Naive thymus-derived CD4-positive, alpha-beta T cell (primary cell): ENCODE measurements at places on chromosomes 3 and 15. TPM values are rescaled to one million over a fixed set of nuclear protein-coding genes. Genes with fewer than 3 reads are reported as not detected.

DNA sequence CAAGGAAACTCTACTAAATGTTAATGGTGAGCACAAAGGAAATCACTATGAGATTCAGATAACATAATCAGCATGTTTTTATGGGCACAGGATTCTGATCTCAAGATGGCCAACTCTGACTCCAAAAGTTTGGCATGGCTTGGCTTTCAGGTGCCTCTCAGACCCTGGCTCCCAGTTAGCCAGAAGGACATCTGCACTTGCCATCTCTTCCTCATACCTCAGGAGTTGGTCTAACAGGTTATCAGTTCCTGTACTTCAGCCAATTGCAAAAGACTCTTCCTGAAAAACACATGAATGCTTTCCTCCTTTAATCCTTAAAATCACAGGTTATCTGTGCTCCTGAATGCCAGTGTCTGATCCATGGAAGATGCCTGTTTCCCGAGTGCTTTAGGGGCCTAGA, 25.0 kb downstream of the TMPRSS7 start:
- DNase-seq: no peak

MOBP gene
- polyA plus RNA-seq: not detected

DNA sequence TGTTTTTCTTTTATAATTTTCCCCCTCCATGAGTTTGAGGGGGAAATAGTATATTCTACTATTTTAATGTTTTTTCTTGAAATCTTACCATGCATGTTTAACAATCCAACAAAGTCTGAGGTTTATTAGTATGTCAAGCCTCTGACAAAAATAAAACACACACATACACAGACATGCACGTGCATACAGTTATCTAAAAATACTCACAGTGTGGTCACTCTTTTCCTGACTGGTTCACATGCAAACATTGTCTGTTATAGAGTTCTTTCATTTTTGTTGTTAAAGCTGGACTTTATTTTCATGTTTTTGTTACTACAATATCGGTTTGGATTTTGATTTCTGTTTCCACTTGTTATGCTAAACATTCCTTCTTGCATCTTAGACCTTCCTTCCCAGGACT, 236.6 kb downstream of the MFSD1 start:
- DNase-seq: no peak

DNA sequence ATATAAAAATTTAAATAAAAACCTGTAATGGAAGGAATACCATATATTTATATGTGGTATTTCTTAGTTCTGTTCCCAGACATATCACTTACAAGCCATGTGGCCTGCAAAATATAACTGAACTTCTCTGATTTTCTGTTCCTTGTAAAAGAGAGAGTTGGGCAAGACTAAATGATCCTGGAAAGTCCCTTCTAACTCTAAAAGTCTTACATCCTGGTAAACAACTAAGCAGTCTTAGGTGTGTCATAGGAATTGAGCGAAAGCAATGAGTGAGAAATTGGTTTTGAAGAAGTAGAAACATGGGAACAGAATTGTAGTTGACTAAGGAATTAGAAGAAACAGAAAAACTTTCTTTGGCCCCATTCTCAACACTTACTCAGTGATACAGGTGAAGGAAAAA, 25.3 kb upstream of the IL20RB start:
- DNase-seq: no peak

SLC22A14 gene
- polyA plus RNA-seq: not detected

SLCO3A1 gene
- polyA plus RNA-seq: 24.3 TPM

DNA sequence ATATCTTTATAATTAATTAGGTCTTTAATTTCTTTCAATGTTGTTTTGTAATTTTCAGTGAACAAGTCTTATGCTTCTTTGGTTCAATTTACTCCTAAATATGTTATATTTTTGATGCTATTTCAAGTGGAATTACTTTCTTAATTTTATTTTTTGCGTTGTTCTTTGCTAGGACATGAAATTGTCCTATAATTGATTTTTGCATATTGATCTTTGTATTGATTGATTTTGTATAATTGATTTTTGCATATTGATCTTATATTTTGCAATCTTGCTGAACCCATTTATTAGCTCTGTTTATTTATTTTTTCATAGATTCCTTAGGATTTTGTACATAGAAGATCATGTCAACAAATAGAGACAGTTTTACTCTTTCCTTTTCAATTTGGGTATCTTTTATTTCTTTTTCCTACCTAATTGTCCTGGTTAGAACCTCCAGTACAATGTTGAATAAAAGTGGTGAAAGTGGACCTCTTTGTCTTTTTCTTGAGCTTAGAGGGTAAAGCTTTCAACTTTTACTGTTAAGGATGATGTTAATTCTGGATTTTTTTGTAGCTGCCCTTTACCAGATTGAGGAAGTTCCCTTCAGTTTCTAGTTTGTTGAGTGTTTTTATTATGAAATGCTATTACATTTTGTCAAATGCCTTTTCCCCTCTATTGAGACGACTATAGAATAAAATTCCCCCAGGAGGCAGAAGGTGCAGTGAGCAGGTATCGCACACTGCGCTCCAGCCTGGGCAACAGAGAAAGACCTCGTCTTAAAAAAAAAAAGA, 36.8 kb upstream of the CCDC50 start:
- no peak for DNase-seq

- no peak for DNase-seq
Observed at GRCh38 chr3:12138044-12138443, 20.7 kb downstream of the TIMP4 start.

RGMA gene
- not detected for polyA plus RNA-seq

DNA sequence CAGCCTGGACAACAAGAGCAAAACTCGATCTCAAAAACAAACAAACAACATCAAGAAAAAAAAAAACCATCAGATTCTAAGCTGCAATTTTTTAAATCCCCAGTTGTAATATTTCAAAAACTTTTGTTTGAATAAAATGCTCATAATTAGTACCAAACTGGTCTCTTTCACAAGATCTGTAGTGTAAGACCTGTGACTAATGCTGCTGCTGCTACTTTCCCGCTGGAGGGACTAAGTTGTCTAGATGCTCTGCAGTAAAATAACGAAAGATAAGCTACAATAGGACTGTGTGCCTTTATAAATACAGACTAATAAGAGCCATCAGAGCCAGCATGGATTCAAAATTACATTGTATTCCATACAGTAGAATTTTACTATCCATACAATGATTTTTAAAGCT, 45.4 kb downstream of the TM4SF4 start:
- DNase-seq: no peak

DAPK2 gene
- not detected for polyA plus RNA-seq

UNC45A gene
- polyA plus RNA-seq: 75.1 TPM

- DNase-seq: no peak
Observed at GRCh38 chr3:172562871-172563865, 39.9 kb upstream of the TNFSF10 start.

RHCG gene
- not detected for polyA plus RNA-seq

DNA sequence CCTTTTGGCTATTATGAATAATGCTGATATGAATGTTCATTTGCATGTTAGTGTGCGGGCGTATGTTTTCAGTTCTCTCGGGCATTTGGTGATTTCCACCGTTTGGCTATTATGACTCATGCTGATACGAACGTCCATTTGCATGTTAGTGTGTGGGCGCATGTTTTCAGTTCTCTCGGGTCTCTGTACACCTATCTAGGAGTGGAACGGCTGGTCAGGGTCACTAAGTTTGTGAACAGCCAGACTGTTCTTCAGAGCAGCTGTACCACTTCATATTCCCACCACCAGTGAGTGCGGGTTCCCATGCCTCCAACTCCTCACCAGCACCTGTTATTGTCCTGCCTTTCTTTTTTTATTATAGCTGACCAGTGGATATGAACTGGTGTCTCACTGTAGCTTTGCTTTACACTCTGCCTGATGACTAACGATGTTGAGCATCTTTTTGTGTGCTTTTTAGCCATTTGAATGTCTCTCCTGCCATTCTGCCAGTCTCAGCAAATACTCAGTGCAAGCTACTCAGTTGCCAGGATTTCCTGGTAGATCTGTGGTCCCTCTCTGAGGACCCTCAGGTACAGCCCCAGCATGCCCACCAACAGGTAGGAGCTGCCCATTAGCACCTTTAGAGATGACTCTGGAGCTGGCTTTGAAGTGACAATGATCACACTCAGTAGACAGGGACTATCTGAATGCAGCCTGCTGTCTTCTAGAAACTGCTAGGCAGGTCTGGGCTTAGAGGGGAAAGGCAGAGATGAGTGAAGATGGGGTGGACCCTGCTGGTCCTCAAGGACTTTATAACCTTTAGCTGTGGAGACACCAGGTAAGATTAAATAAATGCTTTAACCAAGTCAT, 141.1 kb downstream of the XXYLT1 start:
- DNase-seq: peak; percentile 43

DNA sequence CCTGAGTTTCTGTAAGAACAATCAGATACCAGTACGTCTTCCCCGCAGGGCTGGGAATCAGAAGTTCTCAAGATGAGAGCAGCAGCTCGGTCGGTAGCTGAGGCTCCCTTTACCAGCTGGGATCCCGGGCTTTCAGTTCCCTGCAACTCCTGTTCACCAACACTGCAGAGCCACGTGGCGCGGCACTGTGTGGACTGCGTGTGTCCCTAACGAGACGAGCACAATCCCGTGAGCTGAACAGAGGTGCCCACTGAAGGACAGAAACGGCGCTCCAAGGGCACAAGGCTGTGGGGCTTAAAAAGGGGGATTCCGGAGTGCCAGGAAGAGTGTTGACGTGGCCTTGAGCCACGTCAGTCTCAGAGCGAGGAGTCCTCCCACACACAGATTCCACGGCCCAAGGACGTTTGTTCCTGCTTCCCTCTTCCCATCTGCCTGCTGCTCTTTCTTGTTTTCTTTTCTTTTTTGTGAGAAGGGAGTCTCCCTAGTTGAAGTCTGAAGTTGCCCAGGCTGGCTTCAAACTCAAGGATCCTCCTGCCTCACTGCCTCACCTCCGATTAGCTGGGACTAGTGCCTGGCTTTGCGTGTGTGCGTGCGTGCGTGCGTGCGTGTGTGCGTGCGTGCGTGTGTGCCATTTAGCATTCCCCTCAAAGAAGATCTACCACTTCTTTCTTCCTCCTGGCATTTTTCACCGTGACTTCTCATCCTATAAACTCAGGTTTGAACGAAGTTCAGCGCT, 37.1 kb upstream of the RPL35A start:
- DNase-seq: no peak

GRCh38 chr3:180375831-180376230, 226.1 kb upstream of the TTC14 start:
- no peak for DNase-seq

ZNF860 gene
- not detected for polyA plus RNA-seq

DNA sequence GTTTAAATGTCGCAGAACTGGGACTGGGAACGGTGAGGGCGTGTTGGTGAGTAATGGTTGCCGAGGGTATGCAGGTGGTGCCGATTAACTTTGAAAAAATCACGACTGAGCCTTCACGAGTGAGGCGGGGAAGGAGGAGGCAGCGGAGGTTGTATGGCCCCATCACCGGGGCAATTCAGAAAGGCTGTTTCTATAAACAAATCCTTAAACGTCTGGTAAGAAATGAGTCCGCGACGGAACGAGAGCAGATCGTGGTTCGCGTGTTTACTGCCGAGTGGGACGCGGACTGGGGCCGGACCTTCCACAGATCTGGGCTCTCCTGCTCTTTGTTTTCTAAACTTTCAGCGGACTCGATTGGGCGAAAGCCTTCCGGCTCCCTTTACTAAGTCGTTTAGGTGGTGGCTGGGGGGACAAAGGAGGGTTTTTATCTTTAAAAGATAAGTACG, 2.7 kb downstream of the IGF1R start:
- DNase-seq: peak; percentile 67

DNA sequence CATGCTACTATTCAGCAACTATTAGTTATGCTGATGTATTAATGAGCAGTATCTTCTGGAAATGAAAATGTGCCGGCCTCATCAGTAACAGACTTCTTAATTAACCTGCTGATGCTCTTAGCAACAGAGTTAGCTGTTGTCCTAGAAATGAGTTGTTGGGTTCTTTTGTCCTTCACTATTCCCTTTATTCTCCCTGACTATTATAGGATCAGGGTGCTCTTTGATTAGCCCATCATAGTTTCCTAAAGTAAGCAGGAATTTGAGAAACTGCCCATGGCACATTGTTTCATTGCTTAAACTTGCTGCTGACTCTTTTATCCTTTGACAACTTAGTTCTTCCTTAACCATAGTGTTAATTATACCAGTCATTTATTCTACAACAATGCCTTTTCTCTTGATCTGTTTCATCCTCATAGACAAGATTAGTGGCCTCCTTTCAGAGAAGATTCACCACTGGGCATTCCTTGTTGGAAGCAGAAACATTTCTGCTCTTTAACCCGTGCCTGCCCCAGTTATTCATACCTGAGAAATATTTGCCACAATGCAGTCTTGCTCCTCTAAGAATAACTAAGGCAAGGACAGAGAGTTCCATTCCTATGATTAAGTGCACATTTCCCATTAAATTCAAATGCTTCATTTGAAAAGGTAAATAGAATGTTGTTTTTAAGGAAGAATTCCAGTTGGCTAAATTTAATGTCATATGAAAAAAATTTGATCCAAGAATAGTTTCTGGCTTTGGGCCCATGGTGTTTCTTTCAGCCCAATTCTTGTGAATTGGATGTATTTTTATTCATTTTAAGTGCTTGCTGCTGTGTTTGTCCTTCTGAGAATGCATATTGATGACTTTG, 573.3 kb upstream of the TBL1XR1 start:
- no peak for DNase-seq

- no peak for DNase-seq
Observed at GRCh38 chr3:14523792-14524191, 16.4 kb downstream of the GRIP2 start.

- DNase-seq: no peak
Observed at GRCh38 chr3:190132371-190132770, 11.7 kb upstream of the P3H2 start.

LRRK1 gene
- not detected for polyA plus RNA-seq

LARP6 gene
- 0.10 TPM for polyA plus RNA-seq

MYO1E gene
- polyA plus RNA-seq: not detected

- no peak for DNase-seq
Observed at GRCh38 chr3:184949251-184949965, 137.4 kb downstream of the VPS8 start.

GPR15 gene
- polyA plus RNA-seq: 0.79 TPM

DNA sequence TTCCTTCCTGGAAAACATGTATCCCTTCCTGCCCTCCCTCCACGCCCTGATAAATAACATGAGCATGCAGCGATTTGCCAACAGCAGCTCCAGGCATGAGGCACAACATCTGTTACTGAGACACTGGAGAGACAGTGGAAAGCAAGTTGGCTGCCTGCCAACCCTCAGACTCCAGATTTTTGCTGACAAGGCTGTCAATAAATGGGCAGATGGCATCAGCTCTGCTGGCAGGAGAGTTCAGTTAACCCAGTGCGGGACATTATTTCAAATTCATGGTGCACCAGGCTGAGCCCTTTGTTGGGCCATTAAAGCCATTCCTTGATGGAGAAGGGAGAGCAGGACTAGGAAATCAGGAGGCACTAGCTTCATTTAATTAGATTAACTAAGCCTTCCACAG, 293.3 kb downstream of the MEX3B start:
- DNase-seq: no peak

LINGO1 gene
- not detected for polyA plus RNA-seq

DNA sequence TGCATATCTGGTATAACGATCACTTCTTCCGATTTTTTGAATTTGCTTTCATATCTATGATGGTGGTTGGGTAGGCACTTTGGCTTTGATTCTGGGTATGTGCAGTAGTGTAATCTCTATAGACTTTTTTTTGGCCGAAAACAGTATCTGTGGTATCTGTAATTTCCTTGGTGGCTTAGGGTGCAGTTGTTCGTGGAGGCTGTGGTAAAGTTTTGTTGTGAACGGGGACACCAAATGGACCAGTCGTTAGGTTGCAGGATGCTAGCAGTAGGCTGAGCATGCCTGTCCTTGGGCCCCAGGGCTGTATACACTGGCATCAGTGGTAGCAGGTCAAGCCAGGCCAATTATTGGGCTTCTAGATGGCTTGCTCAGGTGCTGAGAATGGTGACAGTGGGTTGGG, 55.2 kb downstream of the CCDC66 start:
- no peak for DNase-seq

- no peak for DNase-seq
Observed at GRCh38 chr3:143428294-143428693, 308.7 kb downstream of the CHST2 start.

CD276 gene
- not detected for polyA plus RNA-seq
